ENCODE measurements at places on chromosomes 1 and 21. TPM values are rescaled to one million over a fixed set of nuclear protein-coding genes. Genes with fewer than 3 reads are reported as not detected.

DNA sequence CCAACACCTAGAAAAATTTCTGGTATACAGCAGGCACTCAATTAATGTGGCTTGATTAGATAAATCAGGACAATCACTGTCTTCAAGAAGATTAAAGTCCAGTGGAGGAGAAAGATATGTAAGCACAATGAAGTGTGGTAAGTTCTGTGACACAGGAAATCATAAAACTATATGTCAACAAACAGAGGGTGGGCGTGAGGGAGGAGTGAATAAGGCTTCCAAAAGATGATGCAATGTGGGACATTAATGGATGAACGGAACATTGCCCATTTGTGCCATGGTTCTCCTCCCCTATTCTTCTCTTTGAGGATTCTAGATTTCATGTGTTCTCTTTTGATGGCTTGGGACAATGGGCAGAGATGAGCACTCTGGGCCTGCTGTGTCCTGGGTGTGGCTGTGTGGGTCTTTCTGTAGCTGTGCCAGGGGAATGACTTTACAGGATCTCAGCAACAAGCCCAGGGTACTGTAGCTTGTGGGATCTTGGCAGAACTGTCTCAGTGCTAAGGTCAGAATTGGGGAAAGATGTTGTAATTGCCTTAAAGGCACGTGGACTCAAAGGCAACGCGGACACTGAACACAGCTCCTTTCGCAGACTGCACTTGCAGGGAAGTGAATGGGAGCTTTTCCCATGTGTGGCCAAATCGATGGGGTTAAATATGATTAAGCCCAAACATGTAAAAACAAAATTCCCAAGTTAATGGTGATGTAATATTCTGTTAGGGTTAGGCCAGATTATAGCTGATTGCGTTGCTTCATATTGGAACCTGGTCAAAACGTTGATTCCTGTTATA is 366.9 kb downstream of the TGFB2 start:
- no peak overlapping the region for H3K27ac ChIP-seq
- H3K27me3 ChIP-seq: no peaks in the 10 kb centered on the region
- no peaks in the 10 kb centered on the region for H3K4me1 ChIP-seq
- H3K36me3 ChIP-seq: no peaks in the 10 kb centered on the region
- no peak for DNase-seq

- H3K27me3 ChIP-seq: peaks cover 16% of the 10 kb centered on the region
- H3K4me1 ChIP-seq: no peaks in the 10 kb centered on the region
- H3K27ac ChIP-seq: no peak overlapping the region
- H3K36me3 ChIP-seq: no peaks in the 10 kb centered on the region
- no peak overlapping the region for H3K4me3 ChIP-seq
Observed at GRCh38 chr1:93980320-93981273, 71.4 kb upstream of the GCLM start.

GRCh38 chr1:191222206-191222605 is 744.5 kb upstream of the BRINP3 start:
- no peaks in the 10 kb centered on the region for H3K27me3 ChIP-seq
- no peak for DNase-seq
- H3K27ac ChIP-seq: no peak overlapping the region
- H3K4me1 ChIP-seq: no peaks in the 10 kb centered on the region

DNA sequence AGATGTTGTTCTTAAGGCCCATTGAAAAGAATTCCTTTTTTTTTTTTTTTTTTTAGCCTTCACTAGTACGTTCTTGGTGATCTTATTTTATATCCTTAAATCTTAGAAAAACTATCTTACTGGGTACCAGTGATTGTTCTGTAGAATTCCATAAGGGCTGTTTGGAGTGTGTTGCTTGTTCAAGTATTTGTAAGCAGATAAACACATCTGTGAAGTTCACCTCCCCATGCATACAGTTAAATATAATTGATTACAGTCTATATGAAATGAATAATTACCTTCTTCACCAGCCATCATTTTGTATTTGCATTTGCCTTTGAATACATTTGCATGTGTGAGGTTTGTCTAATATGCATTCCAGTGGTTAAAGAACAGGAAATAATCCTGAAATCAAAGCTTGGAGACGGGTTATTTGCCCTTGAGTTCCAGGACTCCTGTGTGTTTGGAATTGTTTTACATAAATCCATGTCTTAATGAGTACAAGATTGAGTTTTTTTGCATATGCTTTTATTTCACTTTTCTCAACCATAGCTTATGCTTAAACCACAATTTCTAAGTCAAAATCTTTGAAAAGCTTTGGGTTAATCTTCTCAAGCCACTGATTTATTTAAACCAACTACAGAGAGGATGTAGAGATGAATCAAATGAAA is 73.1 kb downstream of the VPS13D start:
- peaks cover 14% of the 10 kb centered on the region for H3K4me1 ChIP-seq
- DNase-seq: no peak
- no peak overlapping the region for H3K4me3 ChIP-seq
- no peak overlapping the region for H3K27ac ChIP-seq

GRCh38 chr1:159068886-159069285 is 7.7 kb downstream of the AIM2 start:
- H3K27me3 ChIP-seq: peaks cover 1% of the 10 kb centered on the region
- peaks cover 15% of the 10 kb centered on the region for H3K4me1 ChIP-seq
- H3K4me3 ChIP-seq: no peak overlapping the region
- H3K36me3 ChIP-seq: peaks cover 2% of the 10 kb centered on the region

DNA sequence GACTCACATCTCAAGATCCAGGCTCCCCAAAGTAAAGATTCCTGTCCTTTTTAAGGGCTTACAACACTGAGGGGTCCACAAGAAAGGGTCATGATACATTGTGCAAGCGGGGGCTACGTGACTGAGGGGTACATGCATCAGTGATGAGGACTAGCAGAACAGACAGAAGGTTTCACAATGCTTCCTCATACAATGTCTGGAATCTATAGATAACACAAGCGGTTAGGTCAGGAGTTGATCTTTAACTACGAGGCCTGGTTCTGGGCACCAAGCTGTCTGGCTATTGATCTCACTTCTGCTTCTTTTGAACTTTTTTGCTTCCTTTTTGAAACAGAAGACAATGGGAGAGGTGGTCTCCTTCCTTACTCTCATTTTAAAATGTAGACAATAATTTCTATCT is 718.6 kb downstream of the AMY1C start:
- H3K36me3 ChIP-seq: no peaks in the 10 kb centered on the region
- no peaks in the 10 kb centered on the region for H3K27me3 ChIP-seq
- no peak for DNase-seq
- H3K4me3 ChIP-seq: no peak overlapping the region
- peaks cover 2% of the 10 kb centered on the region for H3K4me1 ChIP-seq

DNA sequence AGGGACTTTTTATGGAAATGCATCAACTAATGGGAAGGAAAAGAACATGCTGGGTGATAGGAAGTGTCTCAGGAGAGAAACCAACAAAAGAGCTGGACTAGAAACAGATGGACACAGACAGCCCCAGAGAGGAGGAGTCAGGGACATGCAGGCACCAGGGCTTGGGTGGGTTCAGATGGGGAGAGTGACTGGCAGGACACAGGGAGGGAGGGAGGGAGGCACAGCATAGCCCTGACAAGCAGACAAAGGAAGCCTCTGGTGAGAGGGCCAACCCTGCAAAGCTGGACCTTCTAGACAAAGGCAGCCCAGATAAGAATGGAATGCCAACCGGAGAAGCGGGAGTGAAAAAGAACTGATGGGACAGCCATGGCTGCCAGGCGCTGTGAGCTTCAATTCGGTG is 568.8 kb downstream of the AJAP1 start:
- H3K4me3 ChIP-seq: no peak overlapping the region
- H3K36me3 ChIP-seq: no peaks in the 10 kb centered on the region
- H3K27me3 ChIP-seq: peaks cover 4% of the 10 kb centered on the region
- H3K4me1 ChIP-seq: no peaks in the 10 kb centered on the region

DNA sequence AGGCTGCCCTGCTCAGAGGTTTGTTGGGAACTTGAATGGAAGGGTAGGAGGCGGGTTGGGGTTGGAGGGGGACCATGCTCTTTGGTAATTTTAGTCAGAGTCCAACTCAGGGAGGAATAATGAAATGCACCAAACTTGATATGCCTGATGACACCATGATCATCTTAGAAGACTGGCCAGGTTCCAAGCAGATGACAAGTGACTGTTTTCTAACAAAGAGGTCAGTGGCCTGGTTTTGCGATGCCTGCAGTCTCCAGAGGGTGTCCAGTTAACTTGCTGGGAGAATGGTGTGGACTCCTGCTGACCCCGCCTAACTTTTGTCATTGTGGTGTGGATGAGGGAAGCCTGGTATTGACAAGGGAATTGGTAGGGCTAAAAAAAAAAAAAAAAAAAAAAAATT is 12.4 kb downstream of the VANGL1 start:
- H3K27me3 ChIP-seq: no peaks in the 10 kb centered on the region
- H3K4me1 ChIP-seq: peaks cover 14% of the 10 kb centered on the region
- peaks cover 33% of the 10 kb centered on the region for H3K36me3 ChIP-seq
- no peak overlapping the region for H3K4me3 ChIP-seq
- DNase-seq: no peak
- no peak overlapping the region for H3K27ac ChIP-seq

GRCh38 chr1:10652626-10653025 is 143.8 kb downstream of the CASZ1 start:
- H3K4me1 ChIP-seq: no peaks in the 10 kb centered on the region
- no peak overlapping the region for H3K27ac ChIP-seq
- no peaks in the 10 kb centered on the region for H3K36me3 ChIP-seq
- DNase-seq: no peak

DNA sequence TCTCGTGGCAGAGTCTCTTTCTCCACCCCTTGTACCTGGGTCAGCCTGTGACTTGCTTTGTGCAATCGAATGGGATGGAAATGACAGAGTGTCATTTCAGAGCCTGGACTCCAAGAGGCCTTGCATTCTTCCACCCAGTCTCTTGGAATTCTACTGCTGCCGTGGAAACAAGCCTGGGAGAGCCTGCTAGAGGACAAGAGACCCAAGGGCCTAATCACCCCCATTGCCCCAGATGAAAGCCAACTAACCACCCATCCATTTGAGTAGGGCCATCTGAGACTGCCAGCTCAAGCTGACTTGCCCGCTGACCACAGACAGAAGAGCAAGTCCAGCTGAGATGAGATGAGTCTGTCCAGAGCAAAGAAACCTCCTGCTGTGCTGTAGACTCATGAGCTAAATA is 201.6 kb downstream of the PTPRU start:
- no peak overlapping the region for H3K4me3 ChIP-seq
- H3K27me3 ChIP-seq: peaks cover 20% of the 10 kb centered on the region
- no peaks in the 10 kb centered on the region for H3K4me1 ChIP-seq

DNA sequence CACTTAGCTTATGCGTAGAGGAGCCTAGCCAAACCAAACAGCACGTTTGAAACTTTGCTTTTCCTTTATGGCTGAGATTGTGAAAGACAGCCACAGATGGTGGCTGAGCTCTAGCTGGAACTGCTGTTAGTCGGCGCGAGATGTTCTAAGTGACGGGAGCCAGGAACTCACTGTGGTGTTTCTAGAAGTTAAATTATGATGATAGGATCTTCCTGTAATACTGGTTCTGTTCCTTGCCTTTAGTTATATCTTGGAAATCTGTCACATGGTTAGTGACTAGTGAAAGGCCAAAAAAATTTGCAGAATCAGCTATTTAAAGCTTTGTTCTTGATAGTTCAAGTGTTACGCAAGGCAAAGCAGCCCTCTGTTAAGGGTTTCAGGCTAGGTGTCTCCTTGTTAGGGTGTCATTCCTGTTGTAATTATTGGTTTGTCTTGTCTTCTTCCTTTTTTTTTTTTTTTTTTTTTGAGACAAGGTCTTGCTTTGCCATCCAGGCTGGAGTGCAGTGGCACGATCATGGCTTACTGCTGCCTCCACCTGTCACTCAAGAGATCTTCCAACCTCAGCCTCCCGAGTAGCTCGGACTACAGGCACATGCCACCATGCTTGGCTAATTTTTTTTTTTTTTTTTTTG is 22.6 kb downstream of the AK4 start:
- H3K4me1 ChIP-seq: peaks cover 18% of the 10 kb centered on the region
- H3K27me3 ChIP-seq: no peaks in the 10 kb centered on the region
- DNase-seq: no peak
- H3K36me3 ChIP-seq: peaks cover 15% of the 10 kb centered on the region

DNA sequence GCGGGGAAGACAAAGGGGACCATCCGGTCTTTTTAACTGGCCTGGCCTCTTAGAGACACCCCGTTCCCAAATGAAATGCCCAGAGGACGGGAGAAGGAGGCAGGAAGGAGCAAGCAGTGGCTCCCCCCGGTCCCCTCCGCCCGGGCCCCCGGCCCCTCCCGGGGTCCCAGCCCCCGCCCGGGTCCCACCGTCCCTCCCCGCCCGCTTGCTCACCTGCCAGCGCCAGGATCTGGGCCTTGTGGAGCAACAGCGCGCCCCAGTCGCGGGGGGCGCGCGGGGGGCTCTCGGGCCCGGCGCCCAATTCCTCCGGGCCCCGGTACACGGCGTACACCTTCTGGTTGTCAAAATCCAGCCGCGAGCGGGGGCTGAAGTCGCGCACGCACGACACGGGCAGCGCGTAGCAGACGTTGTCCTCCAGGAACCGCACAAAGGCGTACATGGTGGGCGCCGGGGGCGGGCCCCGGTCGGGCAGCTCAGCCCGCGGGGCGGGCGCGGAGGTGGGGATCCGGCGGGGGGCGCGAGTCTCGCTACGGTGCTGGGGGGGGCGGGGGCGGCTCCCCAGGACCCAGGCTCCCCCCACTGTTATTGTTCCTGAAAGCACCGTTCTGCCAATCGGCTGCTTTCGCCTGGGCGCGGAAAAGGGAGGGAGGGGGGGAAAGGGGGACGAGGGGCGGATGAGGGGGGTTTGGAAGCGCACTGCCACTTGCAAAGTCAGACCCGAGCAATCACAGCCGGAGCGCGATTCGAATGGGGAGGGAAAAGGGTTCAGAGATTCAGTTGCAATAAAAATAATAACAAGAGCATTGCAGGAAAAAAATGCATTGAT is at the start of gene BEND5:
Gene BEND5, minus strand, starts transcription at position 499 of the 826 bp plus-strand sequence. Its CDS starts 60 bp downstream, at position 439.
- DNase-seq: peak; percentile 77
- H3K27ac ChIP-seq: peak within 1 kb of the TSS; percentile 77
- H3K4me3 ChIP-seq: peak within 1 kb of the TSS; percentile 90
- peaks cover 16% of the 10 kb centered on the region for H3K36me3 ChIP-seq
- H3K27me3 ChIP-seq: peaks cover 3% of the 10 kb centered on the region
- H3K4me1 ChIP-seq: peaks cover 31% of the 10 kb centered on the region

The KCNJ15 gene
- not detected for total RNA-seq

The SYCP1 gene
- total RNA-seq: not detected

The GALNT2 gene
- total RNA-seq: 29.0 TPM

The AUNIP gene
- total RNA-seq: 4.8 TPM

The C8B gene
- total RNA-seq: not detected

The SELENBP1 gene
- not detected for total RNA-seq
